ENCODE measurements at places on chromosomes 2 and 18.

- no peak for DNase-seq
Observed at GRCh38 chr2:220432645-220433044, 805.2 kb downstream of the SLC4A3 start.

DNA sequence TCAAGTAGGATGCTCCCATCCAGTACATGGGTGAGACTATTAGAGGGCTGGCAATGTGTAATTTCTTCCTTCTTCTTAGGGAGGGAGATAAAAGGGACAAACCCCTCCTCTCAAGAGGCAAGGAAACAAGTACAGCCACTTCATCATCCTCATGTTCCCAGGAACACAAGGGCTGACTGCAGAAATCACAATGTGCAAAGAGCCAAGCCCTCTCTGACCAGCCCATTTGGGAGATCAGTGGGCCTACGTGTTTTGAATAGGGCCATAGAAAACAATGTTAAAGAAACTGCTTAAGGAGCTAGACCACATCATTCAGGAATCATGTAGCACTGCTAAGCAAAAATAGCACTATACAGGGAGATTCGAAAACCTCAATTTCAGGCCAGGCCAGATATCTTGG lies 97.4 kb downstream of the ACTR2 start:
- DNase-seq = no peak

- no peak for DNase-seq
Observed at GRCh38 chr2:177478029-177478428, 85.5 kb downstream of the AGPS start.

- no peak for DNase-seq
Observed at GRCh38 chr2:201402651-201403562, 45.8 kb upstream of the FLACC1 start.

DNA sequence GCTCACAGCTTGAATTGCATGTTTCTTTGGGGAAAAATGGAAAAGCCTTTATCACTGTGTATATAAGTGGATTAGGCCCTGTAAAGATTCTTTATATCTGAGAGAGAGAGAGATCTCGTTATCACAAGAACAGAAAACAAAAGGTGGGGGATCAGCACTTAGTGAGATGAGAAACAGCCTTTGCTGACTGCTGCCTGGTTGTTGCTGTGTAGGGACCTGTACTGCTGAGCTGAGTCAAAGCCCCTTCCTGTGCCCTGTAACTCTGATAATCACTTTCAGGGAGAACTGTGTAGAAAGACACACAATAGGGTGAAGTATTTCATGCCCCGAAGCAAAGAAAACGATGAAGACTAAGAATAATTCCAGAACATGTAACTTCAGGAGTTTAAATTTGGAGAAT lies 30.6 kb upstream of the FAM237A start:
- DNase-seq = no peak

DNA sequence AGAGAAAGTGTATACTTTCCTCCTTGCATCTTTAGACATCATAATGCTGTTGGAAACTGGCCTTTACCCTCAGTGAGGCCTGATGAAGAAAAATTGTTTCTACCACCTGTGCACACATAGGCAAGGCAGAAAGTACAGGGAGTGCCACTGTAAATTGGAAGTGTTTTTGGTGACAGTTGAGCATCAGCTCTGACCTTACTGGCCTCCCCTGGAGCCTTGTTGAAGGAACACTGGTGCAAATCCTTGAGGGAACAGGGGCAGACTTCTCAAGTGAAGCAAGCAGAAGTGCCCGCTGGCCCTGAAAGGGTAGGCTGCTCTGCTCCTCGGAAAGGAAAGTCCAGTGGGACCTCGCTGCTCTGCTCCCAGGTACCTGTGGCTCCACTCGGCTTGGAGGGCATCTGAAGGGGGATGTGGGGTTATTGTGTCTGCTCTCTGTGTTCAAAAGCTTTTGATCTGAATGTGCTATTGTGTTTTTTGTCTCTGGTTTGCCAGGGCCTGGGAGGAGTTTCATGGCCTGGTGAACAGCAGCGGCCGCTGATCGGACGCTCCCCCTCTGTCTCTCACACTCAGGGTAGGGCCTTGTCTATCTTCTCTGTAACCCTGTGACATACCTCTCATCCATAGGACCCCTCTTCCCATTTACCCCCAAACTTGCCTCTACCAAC lies 23.4 kb downstream of the EIF4E2 start:
- no peak for DNase-seq

GRCh38 chr2:137910641-137911040 lies 53.6 kb upstream of the HNMT start:
- DNase-seq = no peak

GRCh38 chr2:3356799-3357198 lies 20.8 kb downstream of the EIPR1 start:
- DNase-seq = no peak

GRCh38 chr2:84459944-84460429 lies 907 bp upstream of the SUCLG1 start:
- DNase-seq = no peak

- no peak for DNase-seq
Observed at GRCh38 chr2:69773206-69773605, 31.3 kb downstream of the ANXA4 start.

DNA sequence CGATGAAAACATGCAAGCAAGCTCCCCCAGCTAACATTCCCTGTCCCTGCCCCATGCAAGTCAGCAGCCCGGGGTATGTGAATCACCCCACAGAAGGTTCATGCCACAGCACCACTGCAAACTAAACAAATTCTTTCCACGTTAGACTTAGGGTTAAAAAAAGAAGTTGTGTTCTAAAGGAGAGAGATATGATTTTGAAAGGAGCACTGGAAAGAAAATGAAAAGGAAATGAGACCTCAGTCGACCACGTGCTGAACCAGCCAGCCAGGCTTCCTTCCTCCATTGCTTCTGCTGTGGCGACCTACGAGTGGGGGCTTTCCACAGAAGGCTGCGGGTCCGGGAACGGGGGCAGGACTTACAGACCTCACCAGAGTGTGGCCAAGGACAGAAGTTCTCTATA lies 52.0 kb downstream of the ARL4C start:
- no peak for DNase-seq

DNA sequence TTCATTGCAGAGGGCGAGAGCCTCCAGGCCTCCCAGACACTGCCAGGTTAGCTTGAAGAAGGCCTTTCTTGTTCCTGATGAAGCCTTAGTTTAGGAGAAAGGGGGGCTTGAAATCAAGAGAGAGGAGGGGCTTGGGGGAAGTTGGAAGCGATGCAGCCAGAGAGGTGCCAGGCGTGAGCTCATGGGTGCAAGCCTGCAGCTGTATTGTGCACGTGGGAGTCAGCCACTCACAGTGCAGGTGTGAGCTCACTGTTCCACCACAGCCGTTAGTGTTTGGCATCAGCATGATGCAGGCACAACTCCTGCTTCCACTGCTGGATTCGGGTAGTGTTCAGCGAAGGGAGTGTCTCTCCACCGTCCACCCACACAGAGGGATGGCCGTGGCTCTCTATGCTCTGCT lies 68.4 kb upstream of the ALPP start:
- DNase-seq = no peak

DNA sequence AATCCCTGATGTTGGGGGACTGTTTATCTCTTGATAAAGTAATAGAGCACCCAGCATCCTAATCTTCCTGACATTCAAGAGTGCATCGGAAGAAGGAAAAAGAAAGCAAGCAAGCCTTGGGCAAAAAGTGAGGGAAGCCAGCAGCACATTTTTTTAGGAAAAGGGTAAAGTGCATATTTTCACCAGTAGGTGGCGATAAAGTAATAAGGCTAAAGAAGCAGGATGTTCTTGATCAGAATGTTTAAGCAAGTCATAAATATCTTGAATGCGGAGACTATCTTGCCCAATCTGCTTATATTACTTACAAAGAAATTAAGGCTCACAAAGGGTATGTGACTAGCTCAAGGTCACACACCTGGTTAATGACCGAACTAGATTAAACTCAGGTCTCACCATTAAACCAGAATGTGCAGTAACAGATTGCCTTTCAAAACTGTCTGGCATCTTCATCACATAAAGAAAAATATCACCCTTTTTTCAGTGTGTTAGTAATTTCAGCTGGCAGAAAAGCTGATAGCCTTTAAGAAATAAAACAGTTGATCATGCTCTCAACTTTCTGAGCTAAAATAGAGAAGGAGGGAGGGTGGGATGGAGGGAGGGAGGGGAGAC lies 83.8 kb downstream of the VIT start:
- DNase-seq = no peak

DNA sequence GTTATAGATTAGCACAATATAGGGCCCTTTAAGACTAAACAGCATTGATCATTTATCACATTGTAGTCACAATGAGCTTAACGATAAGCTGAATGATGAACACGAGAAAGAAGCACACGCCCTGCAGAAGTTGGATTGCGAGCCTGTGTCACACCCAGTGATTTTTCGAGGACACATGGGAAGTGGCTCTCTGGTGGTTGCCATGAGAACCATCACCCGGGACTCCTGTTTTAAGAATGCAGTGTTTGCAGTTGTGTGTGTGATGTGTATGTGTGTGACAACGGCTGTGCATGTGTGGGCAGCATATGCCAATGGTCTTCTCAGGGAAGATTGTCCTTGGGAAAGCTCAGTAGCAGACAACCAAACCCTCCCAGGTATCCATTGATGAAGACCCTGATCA lies 69.2 kb downstream of the PDCL3 start:
- DNase-seq = no peak

DNA sequence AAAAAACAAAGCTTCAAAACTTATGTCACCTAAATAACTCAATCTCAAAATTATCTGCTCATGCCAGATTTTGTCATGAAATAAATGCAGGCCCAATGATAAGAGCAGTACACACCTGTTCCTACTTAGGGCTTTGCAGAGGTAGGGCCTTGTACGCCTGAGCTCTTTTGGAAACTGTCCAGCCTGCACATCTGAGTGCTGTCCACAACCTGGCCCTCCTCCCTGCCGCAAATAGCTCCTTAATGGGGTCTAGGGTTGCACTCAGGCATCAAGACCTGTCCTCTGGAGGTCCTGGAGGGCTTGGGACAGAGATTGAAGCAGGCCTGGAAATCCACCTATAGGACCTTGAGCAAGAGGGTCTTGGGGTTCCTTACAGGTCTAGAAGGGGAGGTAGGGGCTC lies 115.4 kb upstream of the CCDC195 start:
- DNase-seq = no peak

DNA sequence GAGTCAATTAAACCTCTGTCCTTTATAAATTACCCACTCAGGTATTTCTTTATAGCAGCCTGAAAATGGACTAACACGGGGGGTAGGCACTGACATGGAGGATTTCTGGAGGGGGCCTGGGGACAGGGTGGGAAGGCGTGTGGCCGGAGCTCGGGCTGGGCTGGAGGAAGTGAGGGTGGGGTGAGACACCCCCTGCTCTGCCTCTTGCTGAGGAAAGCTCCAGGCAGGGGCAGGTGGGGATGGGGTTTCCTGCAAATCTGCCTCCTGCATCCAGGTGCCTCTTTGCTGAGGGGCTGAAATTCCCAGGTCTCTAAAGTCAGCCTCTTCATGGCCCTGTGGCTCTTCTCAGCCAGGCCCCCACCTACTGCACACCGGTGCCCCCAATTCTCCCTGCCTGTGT lies 25.7 kb upstream of the OTOS start:
- no peak for DNase-seq

- no peak for DNase-seq
Observed at GRCh38 chr2:168789776-168790175, 12.7 kb upstream of the NOSTRIN start.

DNA sequence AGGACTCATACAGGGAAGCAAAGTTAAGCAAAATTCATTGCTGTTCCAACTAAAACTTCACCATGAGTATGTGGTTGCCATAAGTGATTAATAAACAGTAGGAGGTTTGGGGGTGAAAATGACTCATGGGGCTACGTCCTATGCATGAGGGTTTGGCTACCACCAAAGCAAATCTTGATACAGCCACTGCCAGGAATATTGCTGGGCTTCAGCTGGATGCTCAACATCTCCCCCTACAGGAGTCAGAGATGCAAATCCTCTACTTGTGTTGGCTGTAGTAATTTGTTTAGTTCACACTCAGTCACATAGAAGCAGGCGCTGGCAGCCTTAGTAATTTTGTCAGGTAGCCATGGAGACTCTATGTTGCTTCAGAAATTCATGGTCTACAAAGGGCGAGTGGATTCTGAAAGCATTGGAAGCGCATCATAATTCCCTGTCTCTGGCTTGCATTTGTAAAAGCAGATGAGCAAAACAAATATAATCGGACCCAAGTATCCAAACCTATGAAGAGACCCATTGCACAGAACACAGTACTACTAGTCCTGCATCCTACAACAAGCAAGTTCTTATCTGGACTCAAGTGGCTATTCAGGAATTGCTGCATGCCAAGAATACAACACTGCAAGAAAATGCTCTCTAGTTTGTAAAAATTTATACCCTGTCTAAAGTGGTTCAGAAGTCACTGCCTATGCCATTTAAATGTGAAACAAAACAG lies 76.0 kb downstream of the CD28 start:
- DNase-seq = no peak

DNA sequence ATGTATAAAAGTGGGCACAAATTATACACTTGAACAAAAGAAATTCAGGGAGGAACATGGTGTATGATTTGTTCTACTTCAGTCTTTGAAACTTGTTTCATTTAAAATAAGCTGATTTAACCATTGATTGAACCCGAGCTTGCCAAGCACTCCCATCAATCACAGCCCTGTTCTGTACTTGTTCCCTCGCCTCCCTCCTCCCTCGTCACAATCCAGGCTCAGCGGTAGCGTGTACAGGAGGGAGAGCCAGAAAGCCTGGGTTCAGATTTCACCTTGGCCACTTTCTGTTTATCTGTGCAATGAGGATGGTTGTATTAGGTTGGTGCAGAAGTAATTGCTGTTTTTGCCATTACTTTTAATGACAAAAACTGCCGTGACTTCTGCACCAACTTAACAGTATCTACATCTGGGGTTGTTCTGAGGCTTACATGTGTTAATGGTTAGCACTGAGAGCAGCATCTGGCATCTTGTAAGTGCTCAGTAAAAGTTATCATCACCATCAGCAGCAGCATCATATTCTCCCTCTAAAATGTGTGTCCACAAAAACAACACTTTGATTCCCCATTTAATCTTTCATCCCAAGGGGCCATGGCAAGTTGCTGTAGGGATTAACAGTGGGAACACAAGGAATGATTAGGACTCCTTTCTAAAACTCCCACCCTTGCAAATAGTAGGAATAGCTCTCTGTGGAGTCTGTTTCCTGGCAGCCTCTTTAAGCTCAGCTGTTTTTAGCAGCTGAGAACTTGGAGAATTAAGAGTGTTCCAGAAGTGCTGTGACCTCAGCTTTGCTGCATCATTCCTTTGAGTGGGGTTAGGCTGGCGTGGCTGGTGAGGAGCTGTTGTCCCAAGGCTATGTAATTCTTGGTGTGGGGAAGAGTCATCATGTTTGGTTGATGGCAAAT lies 4.7 kb downstream of the DPYSL5 start:
- DNase-seq = no peak

- DNase-seq = no peak
Observed at GRCh38 chr2:102021779-102022178, 30.0 kb downstream of the IL1R2 start.

DNA sequence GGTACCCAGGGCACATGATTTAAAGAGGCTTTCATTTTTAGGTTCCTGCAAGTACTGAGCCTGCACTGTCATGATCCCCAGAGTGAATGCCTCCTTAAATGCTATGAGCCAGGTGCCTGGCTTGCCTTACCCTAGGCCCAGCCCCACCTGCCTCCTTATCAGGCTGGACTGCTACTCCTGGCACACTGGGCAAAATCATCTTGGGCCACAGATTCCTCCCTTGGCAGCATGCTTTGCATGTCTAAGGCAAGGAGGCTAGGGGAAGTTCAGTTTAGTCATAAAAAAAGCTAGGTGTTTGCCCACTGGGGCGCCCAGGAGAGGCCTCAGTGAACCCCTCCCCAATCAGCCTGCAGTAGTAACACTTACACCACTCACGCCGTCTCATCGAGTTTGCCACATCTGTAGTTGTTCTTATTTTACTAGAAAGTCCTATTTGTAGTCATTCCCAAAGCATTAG lies 45.1 kb downstream of the LBH start:
- DNase-seq = no peak

GRCh38 chr2:194672994-194673393 lies 984.0 kb upstream of the SLC39A10 start:
- DNase-seq = no peak

Measured in left lung (tissue), 14 donors.